ENCODE measurements at places on chromosomes 1 and 21.

DNA sequence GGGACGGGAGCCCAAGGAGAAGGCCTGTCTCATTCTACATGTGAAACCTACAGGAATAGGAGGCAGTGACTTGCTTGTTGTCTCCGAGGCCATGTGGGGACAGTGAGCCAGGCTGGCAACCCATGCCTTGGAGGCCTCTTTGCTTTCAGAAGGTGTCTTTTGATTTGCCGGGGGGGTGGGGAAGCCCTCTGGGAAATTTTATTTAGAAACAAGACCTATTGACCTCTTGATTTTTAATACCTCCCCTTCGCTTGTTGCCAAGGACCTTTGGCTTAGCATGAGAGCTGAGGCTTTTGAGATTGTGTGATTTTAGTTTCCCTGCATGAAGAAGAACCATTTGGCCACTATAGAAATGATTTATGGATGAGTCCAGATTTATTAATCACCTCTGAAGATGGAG lies 4.1 kb downstream of the ARMH1 start:
- DNase-seq: no peak

GRCh38 chr1:78092643-78093042 lies 46.9 kb downstream of the GIPC2 start:
- DNase-seq: no peak

GRCh38 chr1:168187177-168187576 lies 8.4 kb downstream of the TIPRL start:
- DNase-seq: no peak

DNA sequence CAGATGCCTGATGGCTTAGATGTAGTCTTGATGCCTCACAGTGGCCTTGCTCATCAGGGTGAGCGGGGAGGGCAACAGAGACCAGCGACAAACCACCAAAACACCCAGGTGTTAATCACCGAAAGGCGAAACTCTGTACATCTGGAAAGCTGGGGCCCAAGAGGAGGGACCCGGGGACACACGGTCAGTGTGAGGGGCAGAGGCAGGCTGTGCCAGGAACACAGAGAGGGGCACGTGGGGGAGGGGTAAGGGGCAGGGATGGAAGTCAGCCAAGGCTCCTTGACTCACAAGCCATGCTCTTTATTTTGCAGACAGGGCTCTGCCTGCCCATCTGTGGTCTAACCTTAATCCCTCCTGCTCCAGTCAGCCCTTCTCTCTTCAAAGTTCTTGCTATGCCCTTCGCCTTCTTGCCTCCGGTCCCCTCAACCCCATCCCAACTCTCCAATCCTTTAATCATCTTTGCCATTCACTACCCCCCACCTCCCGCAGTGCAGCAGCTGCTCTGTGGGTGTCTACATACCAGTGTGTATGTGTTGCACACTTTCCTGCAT lies 4.3 kb downstream of the MEF2D start:
- DNase-seq: no peak

GRCh38 chr21:46527801-46528200 lies 69.1 kb downstream of the DIP2A start:
- no peak for DNase-seq

GRCh38 chr1:22137004-22137720 lies 5.7 kb downstream of the WNT4 start:
- DNase-seq: no peak

- no peak for DNase-seq
Measured at GRCh38 chr1:196214866-196215265, 393.4 kb downstream of the KCNT2 start.

GRCh38 chr21:28627691-28628090 lies 365.0 kb downstream of the LTN1 start:
- DNase-seq: no peak

GRCh38 chr21:37986751-37987399 lies 70.6 kb upstream of the KCNJ6 start:
- no peak for DNase-seq

DNA sequence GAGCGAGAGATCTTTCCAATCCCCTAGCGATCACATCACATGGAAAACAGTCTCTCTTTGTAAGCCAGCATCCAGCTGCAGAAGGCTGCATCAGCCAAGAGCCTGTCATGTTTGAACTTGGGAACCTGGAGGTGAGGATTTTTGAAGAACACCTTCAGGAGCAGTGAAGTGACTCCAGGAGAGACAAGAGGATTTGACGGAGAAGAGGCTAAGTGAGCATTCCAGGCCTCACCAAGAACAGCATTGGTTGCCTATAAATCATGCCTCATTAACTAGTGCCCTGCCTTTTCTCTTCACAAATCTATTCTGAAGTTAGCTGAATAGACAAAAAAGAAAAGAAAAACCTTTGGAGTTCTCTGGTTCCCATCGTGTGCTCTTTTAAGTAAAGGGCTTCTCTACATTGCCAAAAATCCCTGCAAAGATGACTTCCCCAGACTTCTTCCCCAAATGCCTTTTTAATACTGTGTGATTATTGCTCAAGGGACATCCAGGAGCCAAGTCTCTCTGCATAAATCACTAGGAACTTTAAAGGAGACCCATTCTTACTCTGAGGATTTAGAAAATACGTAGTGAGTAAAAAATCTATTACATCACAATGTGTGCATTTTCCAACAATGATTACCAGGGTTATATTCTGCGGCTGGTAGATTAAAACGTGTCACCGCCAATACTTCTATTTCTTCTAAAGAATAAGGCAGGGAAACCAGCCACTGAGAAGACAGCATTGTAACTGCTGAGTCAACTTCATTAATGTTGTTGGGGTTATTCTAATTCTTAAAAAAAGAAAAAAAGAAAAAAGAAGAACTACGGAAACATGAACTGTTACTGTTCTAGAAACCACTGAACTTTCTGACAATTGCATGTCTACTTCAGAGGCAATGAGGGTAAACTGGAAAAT lies 95.2 kb downstream of the KIF14 start:
- no peak for DNase-seq

- DNase-seq: no peak
Measured at GRCh38 chr21:42311160-42311559, 4.0 kb downstream of the TFF3 start.

- no peak for DNase-seq
Measured at GRCh38 chr1:207397525-207397926, 56.6 kb upstream of the CR2 start.

GRCh38 chr1:240435996-240436566 lies 175.9 kb downstream of the GREM2 start:
- no peak for DNase-seq

GRCh38 chr1:93029317-93029716 lies 49.8 kb upstream of the MTF2 start:
- no peak for DNase-seq

DNA sequence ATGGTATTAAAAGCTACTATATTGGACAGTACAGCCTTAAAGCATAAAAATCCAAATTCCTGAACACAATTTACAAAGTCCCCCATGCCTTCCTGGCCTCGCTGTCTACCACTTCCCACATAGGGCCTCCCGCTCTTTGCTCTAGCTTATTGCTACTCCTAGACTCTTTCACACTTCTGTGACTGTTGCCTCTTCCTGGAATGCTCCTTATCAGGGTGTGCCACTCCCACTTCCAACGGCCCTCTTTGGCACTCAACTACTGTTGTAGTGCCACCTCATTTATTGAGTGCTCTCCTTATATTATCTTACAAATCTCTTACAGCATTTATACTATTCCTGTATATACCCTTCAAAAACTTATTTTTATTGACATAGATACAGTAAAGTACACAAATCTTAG lies 4.8 kb downstream of the SARS1 start:
- no peak for DNase-seq

GRCh38 chr1:240813720-240814119 lies 201.8 kb upstream of the GREM2 start:
- DNase-seq: no peak

DNA sequence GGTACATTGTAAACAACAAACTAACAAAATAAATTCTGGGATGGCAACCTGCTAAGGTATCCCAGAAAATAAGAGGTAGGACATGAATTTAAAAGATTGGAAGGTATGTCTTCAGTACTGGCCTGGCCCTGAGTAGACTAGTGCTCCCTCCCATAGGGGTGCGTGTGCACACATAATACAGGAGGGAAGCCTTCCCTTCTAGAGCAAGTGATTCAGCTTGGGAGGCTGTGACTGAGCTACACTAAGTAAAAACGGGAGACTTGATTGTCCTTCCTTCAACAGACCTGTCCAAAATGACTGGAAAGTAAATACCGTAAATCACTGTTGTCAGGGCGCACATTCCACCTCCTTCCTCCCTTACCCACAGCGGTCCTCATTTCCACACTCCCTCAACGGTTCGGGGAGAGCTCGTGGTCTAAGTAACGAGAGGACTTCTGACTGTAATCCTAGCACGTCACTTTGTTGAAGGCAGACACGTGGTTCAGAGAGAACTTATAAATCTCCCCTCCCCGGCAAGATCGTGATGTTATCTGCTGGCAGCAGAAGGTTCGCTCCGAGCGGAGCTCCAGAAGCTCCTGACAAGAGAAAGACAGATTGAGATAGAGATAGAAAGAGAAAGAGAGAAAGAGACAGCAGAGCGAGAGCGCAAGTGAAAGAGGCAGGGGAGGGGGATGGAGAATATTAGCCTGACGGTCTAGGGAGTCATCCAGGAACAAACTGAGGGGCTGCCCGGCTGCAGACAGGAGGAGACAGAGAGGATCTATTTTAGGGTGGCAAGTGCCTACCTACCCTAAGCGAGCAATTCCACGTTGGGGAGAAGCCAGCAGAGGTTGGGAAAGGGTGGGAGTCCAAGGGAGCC lies at the start of gene TGFB2:
Gene TGFB2 (plus strand): TSS at position 523 of the 859 bp plus-strand sequence. CDS start 1,366 bp downstream, outside the sequence.
- DNase-seq: no peak

- DNase-seq: no peak
Measured at GRCh38 chr1:15236746-15237145, 10.3 kb upstream of the FHAD1 start.

- DNase-seq: no peak
Measured at GRCh38 chr1:29986986-29987385, 736.4 kb downstream of the MATN1 start.

- DNase-seq: no peak
Measured at GRCh38 chr1:207076181-207076955, 12.3 kb upstream of the C4BPB start.

DNA sequence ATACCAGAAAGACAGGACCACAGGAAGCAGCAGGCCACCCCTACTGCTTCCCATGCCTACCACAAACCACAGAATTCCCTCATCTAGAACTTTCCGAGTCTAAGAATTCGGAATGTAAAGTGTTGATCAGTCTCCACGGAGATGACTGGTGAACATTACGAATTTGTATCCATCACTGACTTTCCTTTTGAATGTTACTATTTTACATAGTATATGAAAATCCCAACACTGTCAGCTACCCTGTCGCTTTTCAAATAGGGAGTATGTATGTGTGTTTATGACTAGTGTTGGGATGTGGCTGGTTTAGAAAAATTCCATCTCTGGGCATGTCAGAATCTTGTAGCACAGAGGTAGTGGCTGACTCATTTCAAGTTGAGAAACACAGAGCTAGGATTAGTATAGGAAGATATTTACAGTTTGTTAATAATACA lies 118.2 kb downstream of the COQ8A start:
- DNase-seq: no peak

Data from stimulated activated CD4-positive, alpha-beta T cell treated with anti-CD3 and anti-CD28 coated beads, Interleukin-1b, Interleukin-23, amount 100 ng/mL, for 48 hours (primary cell).